ENCODE measurements at places on chromosomes 6 and 20.
A peak's percentile ranks its signal among the peaks of the same experiment; 100 is the strongest.

DNA sequence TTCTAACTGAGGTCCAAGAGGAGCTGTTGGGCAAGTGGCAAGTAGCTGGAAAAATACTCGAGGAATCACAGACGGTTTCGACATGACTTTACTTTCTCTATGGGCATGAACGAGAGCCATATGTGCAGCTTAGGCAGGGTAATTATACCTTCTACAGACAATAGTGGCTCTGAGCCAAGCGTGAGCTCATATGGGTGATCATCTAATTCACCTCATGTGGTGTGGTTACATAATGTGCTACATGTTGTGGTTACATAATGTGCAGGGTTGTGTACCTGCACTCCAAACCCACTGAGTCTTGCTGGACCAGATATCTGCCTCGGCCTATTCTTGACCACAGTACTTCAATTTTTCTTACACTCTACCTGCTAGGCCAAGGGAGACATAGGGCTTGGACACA is 771.7 kb upstream of the EYS start:
- DNase-seq: no peak

GRCh38 chr6:166614171-166614583 is 12.9 kb downstream of the RPS6KA2 start:
- DNase-seq: peak; percentile 36

GRCh38 chr6:89894169-89894568 is at the start of gene GJA10:
Gene GJA10, plus strand, starts transcription at chr6:89894469. Its CDS starts 0 bp downstream, at chr6:89894469.
- DNase-seq: no peak

- DNase-seq: peak; percentile 27
Observed at GRCh38 chr20:21522481-21523280, 8.8 kb upstream of the NKX2-2 start.

DNA sequence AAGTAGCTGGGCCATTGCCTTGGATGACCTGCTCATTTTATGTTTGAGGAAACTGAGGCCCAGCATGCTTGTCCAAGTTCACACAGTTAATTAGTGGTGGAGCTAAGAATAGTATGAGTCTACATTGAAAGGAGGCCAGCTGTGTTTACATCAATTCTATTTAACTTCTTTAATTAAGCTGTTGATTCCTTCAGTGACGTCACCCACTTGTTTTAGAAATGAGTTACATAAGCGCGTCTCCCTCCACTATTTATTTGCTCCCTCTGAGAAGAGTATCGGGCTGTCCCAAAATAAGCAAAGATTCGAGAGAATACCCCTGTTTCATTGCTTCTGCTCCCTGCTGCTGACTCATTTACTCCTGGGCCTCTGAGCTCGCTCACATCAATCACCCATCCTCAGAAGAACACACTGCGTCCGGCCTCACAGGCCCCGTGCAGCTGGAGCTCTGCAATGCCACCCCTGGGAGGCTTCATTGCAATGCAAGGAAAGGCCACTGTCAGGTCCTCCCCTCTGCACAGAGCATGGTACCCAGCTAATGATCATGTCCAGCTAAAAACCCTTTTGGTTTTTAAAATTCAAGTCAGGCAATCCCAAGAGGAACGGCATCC is 74.8 kb upstream of the BMP2 start:
- no peak for DNase-seq

DNA sequence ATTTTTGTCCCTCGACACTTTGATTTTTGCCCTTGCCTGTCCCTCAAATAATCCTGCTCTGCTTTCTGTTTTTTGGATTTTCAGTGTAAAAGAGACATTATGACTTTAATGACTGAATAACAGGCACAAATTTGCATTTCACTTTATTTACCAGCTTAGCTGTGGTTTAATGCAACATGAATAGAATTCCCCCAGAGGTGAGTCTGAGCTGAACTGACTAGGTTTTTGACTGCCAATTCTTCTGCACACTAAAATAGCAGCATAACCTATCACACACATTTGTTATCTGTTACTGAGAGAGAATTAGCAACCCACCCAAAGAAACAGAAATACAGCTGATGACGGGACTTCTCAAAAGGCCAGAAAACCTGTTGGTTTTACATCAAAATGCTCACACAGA is 3.9 kb upstream of the RBM24 start:
- DNase-seq: peak; percentile 25

DNA sequence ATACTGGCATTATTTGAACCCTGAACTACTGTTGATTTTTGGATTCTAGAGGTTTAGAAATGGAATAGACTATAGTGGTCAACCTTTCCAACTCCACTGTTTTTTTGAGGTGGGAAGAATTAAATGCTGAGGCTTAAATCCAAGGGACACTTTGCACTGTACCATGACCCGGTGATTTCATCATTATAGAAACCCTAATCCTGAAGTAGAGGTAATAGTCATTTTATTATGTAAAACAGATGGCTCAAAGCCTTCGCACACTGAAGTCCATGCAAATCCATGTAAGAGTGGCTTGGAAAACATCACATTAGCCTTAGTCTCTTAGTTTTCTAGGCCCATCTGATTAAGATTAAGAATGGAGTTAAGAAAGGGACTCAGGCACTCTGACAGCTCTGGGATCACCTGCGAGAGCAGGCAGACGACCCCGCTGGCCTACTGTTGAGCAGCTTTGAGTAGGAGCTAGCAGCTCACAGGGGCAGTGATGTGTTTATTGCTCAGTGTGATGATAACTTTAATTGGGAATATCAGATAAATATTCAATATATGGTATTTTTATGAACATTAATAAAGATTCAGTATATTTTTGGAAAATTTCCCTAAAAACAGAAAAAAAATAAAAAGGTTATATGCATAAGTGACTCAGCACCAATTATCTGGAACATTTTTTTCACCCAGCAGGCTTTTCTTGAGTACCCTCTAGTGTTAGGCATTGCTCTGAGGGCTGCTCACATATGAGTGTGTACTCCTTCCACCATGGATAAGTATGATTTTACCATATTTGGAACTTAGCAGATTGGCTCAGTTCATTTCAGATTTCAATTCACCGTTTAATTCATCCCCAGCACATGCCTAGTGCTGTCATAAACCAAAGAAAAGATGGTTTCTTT is 13.4 kb downstream of the SLX4IP start:
- DNase-seq: no peak

- DNase-seq: no peak
Observed at GRCh38 chr20:63689046-63690002, 7.1 kb upstream of the TNFRSF6B start.

- no peak for DNase-seq
Observed at GRCh38 chr20:53408691-53409446, 184.8 kb downstream of the ZNF217 start.

- no peak for DNase-seq
Observed at GRCh38 chr6:37495244-37495934, 4.3 kb downstream of the CCDC167 start.

- no peak for DNase-seq
Observed at GRCh38 chr6:109979033-109979921, 1.2 kb downstream of the GPR6 start.

DNA sequence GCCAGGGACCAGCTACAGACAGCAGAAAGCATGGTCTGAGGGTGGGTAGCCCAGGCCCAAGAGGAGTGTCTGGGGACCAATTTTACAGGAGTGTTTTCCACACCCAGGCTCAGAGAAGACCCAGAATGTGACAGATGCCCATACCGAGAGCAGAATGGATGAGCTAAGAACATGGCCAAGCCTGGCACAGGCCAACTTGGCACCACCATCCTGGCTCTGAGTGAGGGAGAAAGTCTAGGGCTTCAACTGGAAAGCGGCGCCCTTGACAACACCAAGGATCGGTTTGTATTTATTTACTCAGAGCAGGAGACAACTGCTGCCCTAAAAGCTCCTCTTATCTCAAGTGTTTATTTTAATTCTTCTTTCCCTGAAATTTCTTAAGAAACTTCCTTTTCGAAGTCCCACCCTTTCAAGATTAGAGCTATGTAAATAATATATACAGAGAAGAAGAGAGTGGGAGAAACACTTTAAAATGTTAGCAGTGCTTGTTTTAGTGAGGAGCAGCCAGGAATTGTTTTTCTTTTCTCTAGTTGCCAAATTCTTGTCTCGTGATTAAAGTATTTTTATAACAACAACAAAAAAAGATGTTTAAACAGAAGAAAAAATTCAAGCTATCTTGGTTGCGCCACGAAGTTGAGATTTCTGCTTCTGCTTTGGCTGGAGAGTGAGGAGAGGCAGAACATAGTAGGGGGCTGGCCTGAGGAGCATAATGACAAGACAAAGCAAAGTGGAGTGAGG is 16.2 kb downstream of the TNXB start:
- DNase-seq: peak; percentile 78

DNA sequence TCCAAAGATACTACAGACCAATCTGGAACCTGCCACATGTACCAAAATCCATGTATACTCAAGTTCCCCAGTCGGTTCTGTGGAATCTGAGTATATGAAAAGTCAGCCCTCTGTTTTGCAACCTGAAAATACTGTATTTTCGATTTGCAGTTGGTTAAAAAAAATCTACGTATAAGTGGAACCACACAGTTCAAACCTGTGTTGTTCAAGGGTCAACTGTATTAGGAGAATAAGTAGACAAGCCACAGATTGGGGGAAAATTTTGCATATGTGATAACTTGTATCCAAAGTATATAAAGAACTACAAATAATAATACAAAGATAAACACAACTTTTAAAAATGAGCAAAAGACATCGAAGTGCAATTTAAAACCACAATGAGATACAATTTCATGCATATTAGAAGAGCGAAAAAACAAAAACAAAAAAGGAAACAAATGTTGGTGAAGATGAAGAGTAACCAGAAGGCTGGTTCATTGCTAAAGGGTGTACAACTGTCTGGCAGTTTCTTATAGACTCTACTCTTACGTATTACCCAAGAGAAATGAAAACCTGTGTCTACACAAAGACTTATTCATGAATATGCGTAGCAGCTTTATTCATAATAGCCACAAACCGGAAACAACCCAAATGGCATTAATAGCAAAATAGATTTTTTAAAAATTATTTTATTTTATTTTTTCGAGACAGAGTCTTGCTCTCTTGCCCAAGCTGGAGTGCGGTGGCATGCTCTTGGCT is 180.8 kb downstream of the BCAS1 start:
- DNase-seq: no peak

DNA sequence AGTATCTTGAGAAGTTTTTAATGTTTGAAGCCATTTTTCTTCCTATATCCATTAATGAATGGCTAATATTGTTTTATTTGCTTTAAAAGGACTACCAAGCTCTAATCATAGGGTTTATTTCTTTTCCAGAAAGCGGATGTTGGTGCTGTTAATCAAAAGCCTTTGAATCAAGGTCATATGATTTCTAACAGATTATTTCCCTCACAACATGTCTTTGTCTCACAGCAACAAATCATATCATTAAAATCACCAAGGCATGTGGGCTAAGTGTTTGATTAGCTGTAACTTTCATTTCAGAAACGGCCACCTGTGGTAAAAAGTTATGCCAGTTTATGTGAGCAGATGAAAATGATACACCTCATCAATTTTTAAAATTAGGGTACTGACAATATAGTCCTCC is 21.7 kb downstream of the TRAF3IP2 start:
- DNase-seq: no peak

GRCh38 chr6:14717307-14717706 is 528.6 kb upstream of the JARID2 start:
- DNase-seq: no peak

GRCh38 chr20:62921119-62921687 is 5.1 kb downstream of the DIDO1 start:
- peak; percentile 68 for DNase-seq

DNA sequence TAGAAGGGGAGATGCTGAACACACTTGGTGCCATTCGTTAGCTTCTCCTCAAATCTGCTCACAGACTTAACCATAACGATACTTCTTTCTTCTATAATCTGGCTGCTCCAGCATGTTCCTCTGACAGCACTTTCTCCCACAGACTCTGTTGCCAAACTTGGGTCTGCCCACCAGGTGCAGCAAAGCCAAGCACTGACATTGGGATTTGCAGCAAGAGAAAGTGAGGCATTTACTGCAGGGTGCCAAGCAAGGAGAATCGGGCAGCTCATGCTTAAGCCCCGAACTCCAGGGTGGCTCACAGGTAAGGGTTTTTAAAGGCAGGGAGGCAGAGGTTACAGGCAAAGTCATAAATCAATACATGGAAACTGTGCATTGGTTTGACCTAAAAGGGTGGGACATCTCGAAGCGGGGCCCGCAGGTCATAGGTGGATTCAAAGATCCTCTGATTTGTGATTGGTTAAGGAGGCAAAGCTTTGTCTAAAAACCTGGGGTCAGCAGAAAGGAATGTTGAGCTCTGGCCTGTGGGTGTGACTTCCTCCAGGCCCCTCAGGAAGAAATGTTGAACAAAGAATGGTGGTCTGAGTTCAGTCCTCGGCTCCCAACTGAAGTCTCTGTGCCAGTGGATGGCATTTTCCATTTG is 25.1 kb upstream of the PNPLA1 start:
- peak; percentile 10 for DNase-seq

DNA sequence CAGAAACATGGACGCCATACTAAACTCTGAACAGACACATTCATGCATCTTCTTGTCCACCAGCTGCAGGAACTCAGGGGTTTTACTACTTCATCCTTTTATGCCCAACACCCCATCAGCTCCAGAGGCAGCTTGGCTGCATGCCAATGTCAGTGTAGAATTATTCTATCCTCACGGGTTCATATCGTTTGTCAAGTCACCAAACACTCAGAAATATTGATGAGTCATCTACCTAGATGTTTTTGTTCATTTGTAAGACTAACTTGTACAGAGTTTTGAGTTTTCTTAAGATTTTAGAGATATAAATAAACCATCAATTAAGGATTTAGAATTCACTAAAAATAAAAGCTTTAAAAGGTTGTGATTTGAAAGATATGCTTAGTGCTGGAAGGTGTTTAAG is 590.7 kb upstream of the FLRT3 start:
- no peak for DNase-seq

DNA sequence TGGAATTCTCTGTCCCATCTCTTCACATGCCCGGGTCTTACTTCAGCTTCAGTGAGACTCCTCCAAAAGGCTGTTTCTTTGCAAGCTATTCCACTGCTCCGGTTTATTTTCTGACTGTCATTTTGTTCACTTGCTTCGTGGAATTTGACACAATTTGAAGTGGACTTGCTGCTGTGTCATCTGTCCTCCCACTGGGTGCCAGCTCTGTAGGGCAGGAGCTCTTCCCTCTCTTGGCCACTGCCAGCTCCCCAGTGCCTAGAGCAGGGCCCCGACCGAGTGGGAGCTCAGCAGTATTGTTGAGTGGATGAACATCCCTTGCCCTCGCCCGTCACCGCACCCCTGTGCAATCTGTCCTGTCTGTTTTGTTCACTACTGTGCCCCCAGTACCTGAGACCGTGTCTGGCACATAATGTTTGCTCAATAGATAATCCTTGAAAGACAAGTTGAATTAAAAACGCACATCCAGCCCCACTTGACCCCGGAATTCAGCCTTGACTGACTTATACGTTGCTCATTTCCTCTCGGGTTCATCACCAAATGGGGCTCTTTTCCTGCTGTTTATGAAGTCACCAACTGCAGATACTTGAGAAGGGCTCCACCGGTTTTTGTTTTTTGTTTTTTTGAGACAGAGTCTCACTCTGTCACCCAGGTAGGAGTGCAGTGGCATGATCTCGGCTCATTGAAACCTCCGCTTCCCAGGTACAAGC is 170.3 kb upstream of the KCNG1 start:
- DNase-seq: no peak

GRCh38 chr20:62056975-62057374 is 8.7 kb downstream of the TAF4 start:
- no peak for DNase-seq

All from SJSA1 (cell line).